Activated CD4-positive, CD25-positive, alpha-beta regulatory T cell (primary cell): ENCODE measurements at places on chromosomes 7 and 10.

- no peak for DNase-seq
Observed at GRCh38 chr7:108824840-108825580, 255.3 kb downstream of the DNAJB9 start.

DNA sequence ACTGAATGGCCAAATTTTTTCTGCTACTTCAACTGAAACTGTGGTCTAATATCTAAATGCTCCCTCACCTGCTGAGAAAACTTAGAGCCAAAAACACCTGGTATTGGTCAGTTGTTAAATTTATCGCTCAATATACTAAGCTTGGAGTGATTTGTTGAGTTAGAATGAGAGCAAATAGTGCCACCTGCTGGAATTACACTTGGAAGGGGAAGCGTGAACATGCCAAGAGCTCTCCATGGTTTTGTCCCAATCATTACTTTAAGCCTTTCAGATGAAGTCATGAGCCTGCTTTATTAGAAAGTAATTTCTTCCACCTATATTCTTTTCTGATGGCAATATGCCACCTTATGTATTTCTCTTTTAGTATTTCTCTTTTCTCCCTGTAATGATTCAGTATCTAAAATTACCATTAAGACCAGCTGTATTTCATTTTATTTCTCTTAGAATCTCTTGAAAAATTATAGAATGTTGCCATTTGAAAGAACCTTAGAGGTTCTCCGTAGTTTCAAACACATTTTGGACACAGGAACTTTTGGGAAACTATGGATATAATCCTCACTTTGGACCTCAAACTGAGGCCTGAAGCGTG is 447.8 kb upstream of the C7orf33 start:
- no peak for DNase-seq

- no peak for DNase-seq
Observed at GRCh38 chr7:45564886-45565455, 9.2 kb upstream of the ADCY1 start.

DNA sequence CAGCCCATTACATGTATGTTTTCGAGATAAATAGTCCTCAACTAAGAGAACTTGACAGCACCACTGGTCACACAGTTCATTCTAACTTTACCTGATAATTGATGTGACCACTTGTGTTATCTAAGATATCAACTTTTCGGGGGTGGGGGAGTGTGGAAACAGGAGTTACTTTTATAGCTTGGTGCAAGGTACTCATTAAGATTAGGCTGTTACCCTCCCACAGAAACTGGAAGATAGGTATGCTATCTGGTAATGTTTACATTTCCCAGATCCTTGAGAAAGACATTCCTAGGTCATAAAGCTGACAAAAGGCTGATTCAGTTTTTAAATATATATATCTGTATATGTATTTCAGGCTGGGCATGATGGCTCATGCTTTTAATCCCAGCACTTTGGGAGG is 11.1 kb downstream of the ERVW-1 start:
- no peak for DNase-seq

- DNase-seq = no peak
Observed at GRCh38 chr7:1301882-1302251, 69.2 kb downstream of the UNCX start.

- no peak for DNase-seq
Observed at GRCh38 chr7:21300692-21301091, 127.2 kb upstream of the SP4 start.

DNA sequence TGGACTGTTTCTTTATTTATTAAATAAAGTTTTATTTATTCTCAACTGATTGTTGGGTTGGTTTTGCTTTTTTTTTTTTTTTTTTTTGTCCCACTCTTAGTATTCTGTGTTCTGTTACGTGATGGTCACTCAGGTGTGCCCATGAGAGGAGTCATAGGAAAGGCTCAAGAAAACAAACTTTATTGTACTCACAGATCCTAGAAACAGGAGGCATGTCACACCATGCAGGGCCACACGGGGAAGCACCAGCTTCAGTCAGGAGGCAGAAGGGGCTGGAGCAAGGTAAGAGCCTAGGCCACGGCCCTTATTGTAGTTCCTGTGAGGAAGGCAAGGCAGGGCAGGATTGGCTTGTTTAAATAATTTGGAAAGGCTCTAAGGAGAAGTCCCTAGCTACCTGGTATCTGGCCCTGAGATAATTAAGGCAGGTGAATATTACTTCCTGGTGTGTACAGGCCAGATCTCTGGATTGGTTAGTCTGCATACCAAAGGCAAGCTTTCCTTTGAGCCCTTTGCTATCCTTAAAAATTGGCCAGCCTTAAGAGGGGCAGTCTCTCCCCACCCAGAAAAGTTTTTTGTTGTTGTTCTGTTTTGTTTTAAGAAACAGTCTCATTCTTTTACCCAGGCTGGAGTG is 8.3 kb downstream of the ATOH7 start:
- no peak for DNase-seq

GRCh38 chr7:4707217-4707741 is 25.2 kb downstream of the FOXK1 start:
- no peak for DNase-seq

DNA sequence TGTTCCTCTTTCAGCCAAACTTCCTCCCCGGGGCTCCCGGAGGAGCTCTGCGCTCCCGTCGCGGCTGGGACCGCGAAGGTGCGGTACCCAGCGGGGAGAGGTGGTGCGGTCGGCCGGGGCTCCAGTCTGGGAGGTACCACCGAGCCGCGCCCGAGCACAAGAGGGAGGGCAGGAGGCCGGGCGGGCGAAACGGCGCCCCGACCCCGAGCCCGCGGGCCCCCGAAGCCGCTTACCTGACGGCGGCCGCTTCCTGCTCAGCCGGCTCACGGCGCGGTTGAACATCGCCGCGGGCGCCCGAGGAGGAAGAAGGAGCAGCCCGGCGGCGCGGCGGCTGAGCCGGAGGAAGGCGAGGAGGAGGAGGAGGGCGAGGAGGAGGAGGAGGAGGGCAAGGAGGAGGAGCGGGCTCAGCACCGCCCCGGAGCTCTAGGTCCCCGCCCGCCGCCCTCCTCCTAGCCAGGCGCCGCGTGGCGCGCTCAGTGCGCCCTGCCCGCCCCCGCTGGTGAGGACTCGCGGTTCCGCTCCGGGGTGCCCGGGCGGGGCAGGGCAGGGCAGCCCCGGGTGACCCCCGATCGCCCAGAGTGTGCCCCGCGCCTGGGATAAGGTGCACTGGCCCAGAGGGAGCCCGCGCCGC is at the start of gene RGS10:
RGS10 (minus strand) TSS at position 363 of the 631 bp plus-strand sequence; CDS start at position 282, 81 bp downstream.
- peak; percentile 67 for DNase-seq

- DNase-seq = no peak
Observed at GRCh38 chr10:8045726-8046494, 8.6 kb upstream of the GATA3 start.

DNA sequence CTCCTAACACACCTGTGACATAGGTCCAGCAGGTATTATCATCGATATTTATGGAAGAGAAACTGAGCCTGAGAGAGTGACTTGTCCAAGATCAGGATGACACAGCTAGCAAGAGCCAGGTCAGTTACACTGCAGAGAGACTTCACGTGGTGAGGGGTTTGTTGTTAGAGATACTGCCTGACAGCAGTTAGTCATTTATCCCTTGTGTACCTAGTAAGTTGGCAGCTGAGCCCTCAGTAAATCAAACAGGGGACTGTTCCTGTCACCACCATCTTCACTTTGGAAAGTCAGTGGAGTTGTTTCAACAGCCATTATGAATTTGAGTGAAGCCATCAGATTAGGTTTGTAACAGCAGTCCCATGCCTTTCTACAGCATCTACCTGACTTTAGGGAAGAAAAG is 87.5 kb upstream of the GATA3 start:
- DNase-seq = no peak

DNA sequence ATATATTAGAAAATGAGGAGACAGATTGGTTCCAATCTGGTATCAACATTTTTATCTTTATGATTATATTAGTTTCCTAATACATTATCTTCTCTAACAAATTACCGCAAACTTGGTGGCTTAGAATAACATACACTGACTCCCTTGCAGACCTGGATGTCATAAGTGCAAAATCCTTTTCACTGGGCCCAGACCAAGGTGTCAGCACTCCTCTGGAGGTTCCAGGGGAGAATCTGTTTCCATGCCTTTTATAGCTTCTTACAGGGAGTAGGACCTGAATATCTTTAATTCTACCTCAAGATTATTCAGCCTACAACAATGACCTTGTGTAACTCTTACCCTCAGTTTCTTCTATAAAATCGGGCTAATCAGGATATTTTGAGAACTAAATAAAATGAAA is 329.9 kb upstream of the GRM3 start:
- DNase-seq = no peak

- DNase-seq = no peak
Observed at GRCh38 chr7:25148772-25149575, 23.9 kb upstream of the CYCS start.

GRCh38 chr7:79909176-79909575 is 225.5 kb upstream of the GNAI1 start:
- DNase-seq = no peak

- no peak for DNase-seq
Observed at GRCh38 chr10:72735288-72735936, 43.5 kb downstream of the MCU start.

- no peak for DNase-seq
Observed at GRCh38 chr7:98423043-98423442, 22.2 kb upstream of the BAIAP2L1 start.

GRCh38 chr10:123327450-123327849 is 173.2 kb downstream of the BUB3 start:
- DNase-seq = no peak

- DNase-seq = no peak
Observed at GRCh38 chr10:74916283-74916682, 89.9 kb downstream of the KAT6B start.

DNA sequence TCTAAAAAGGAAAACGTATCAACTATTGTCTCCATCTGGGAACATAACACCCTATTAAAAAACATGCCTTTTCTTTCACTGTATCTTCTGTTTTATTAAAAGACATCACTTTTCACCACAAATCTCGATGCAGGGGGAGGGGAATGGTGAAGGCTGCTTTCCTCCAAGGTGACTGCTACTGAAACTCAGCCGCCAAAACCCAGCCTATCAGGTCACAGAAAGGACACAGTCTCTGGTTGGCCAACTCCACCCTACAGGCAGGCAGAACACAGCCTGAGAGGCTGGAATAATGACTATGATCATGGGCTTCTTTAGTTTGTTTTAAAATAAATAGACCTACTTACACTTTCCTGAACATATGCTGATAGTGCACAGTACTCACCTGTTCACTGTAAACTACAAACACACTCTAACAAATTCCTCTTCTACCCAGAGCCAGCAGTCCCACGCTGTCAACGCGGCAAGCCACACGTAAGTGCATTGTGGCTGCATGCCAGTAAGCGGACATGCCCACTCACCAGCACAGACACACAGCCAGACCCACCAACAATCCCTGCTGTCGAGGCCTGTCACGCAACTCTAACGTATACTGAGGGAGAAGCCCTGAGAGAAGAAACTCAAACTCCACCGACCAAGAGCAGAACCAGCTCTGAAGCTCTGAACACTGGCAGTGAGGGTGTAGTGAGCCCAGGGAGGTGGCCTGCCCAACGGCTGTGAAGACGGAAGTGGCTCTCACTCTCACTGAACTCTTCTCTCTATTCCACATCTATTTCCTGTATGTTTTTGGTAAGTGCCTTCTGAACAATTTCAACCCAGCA is 41.8 kb downstream of the NCAPG2 start:
- no peak for DNase-seq

GRCh38 chr7:130956417-130957136 is 222.6 kb upstream of the KLF14 start:
- DNase-seq = no peak

DNA sequence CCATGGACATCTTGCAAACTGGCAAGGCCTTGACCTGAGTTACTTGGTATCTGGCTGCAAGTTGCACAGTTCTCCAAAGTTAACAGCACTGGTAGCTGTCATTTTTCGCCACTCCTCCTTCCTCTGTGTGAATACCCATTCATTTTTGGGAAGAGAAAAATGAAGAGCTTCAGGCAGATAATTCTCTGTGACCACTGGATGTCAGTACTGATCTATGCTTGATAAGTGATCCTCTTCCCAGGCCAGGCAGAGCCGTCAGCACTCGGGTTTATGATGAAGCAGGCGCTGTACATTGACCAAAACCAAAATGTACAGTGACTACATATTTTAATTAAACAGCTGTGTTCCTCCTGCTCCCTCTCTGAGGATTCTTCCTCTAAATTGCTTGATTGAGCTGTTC is 55.9 kb upstream of the PDZD8 start:
- DNase-seq = no peak

DNA sequence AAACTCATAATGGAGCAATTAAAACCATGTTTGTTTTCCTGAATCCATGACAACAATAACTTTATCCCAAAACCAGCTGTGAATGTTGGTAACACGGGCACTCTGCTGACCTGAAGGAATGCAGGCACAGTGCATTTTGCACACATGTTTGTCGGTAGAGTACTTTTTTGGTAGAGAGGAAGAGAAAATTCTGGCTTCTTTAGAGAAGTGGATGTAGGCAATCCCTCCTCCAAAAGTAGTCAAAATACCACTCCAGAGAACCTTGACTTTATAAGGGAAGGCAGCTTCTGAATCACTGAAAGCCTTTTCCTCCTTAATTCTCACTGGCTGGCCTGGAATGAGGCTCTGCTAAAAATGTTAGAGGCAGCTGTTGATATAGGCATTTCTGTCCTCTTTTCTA is 15.8 kb upstream of the ACTA2 start:
- no peak for DNase-seq

DNA sequence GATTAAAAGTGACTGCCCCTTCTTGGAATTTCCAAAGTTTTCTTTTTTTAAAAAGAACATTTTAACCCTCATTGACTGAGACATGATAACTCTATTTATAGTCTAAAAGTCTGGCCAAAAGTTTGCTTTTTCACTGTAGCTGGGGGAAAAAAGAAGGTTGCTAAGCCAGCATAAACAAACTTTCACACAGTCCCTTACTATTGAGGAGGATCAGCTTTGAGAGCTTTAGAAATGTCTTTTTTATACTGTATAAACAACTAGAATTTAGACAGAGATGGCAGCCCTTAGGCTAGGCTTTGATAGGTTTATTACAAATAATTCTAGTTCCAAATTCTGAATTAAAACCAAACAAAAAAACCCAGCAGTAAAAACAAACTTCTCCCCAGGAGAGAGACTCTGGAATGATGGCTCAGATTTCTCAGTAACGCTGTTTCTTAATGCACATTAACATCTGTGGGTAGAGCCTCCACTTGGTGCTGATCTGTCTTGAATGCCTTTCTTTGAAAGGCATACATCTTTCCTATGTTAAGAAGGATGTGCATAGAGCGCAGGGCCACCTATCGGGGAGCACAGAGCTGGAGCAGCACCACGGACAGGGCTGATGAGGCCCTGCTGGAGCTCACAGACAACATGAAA is 100.9 kb upstream of the PDLIM1 start:
- DNase-seq = no peak

- no peak for DNase-seq
Observed at GRCh38 chr7:135716677-135717238, 11.2 kb downstream of the SLC13A4 start.

DNA sequence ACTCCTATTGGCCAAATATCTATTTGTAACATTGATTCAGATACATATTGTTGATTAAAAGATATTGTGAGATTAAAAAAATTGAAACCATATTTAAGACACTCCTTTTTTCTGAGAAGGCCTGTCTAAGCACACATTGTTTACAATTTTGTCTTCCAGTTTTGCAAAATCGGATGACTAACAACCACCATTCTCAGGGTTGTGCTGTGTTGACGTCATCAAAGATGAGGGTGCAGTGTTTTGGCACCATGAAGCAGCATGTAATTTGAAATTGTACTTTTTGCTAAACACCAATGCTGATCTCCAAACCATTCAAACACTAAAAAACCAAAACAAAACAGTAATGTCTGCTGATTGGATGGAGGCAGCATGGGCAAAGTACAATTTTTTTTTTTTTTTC is 7.4 kb downstream of the CREB5 start:
- no peak for DNase-seq

GRCh38 chr7:140506788-140507464 is 27.6 kb upstream of the MKRN1 start:
- no peak for DNase-seq
